Liver (tissue), 10 donors: ENCODE measurements at places on chromosomes 1 and 21.

DNA sequence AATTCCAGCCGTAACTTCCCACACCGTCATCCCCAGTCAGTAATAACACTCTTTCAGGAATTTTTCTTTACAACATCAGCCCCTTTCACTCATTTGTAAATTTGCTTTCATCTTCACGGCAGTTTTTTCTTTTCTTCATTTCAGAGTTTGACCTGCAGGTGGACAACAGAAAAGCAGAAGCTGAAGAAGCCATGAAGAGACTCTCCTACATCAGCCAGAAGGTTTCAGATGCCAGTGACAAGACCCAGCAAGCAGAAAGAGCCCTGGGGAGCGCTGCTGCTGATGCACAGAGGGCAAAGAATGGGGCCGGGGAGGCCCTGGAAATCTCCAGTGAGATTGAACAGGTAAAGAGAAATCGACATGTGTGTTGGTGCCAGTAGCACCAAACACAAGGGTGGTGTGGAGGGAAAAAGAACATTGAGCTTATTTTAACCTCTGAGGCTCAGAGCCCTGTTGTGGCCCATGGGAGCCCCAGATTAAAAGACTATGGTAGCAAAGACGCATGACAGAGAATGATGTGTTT is 53.2 kb downstream of the LAMC2 start:
- no peak for DNase-seq

GRCh38 chr1:32639489-32640075 is 10.8 kb downstream of the ZBTB8OS start:
- no peak for DNase-seq

GRCh38 chr1:55986003-55986402 is 593.4 kb downstream of the PLPP3 start:
- no peak for DNase-seq

GRCh38 chr21:29115899-29116298 is 14.5 kb upstream of the MAP3K7CL start:
- DNase-seq, result no peak

- no peak for DNase-seq
Measured at GRCh38 chr1:233246965-233247364, 48.6 kb downstream of the PCNX2 start.
